ENCODE measurements at places on chromosomes 11 and 22. TPM values are rescaled to one million over a fixed set of nuclear protein-coding genes. Genes with fewer than 3 reads are reported as not detected.

DNA sequence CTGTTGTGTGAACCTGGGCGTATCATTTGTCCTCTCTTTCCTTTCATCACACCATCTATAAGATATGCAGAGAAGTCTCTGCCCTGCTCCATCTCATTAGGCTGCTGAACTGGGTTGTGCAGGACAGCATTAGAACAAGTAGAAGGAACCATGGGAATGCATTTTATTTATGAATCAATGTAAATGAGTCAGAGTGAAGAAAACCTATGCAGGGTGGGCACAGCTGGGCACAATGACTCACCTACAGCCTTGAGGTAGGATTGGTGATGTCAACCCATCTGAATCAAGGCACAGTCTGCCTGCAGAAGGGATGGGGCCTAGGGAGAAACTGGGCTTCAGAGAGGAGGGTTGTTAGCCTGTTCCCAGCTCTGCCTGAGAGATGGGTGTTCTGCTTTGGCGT lies 123.4 kb downstream of the CSNK2A3 start:
- DNase-seq: no peak

SLC1A2 gene
- total RNA-seq: not detected

DNA sequence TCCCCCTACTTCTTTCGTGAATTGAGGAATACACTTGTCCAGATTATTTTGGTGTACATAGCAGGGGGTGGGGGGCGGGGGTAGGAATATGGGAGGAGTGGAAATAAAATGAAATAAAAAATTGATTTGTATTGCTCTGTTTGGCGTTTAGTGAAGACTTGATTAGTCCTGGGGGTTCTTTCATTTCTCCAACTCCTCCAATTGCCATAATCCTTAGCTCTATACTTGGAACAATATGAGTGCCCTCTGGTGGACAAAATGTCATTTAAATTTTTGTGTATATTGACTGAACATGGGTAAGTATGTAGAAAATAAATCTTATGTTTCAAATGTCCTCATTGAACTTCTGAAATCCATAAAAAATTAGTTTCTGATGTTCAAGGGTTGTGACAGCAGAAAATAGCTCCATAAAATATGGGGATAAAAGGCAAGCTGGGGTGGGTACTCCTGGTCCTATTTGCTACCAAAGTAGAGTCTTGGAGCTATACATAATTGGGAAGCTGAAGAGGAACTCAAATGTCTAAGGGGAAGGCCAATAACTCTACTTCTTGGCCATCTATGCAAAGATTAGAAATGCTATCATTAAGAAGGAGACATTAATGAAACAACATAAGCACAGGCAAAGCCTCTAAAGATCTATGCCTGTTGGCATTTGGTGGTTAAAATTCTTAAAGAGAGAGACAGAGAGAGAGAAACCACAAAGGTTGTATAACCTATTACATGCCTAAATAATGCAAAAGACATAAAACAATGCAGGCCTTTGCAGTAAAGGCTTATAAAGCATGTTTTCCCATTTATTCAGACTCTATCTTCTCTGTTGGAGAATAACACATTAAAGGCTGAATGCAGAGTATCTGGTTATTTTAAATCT lies 421.6 kb downstream of the METTL15 start:
- DNase-seq: no peak

DNA sequence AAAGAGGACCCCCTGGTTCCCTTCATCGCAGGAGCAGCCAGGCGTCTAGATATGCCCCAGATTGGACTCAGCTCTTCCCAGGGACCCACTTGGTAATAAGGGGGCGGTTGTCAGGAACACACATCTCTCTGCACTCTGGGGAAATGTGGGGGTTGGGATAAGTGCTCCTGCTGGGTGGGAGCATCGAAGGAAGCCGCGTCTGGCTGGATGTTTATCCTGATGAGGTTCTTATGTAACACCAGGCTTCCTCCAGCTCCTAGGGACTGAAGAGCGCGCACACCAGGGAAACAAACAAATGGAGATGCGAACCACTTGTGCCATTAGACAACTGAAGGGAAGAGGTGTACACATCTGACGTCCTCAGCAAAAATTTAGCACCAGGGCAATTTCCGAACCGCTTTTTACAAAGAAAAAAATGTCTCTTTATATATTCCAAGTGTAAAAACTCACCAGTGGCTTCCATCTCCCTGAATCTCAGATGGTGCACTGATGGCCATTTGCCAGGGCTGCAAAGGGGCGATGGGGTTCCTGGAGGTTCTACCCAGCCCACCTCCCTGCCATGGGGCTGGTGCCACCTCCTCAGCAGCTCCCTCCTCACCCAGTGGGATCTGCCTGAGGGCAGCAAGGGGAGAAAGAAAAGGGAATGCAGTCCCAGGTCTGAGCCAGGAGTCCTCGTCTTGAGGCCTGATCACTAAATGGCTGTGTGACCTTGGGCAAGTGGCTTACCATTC lies 89.4 kb downstream of the PKNOX2 start:
- no peak for DNase-seq

- no peak for DNase-seq
Observed at GRCh38 chr11:122081073-122081472, 34.9 kb downstream of the BLID start.

HNRNPUL2 gene
- 52.8 TPM for total RNA-seq

PAX6 gene
- not detected for total RNA-seq

- DNase-seq: no peak
Observed at GRCh38 chr22:45709866-45710265, 38.2 kb downstream of the ATXN10 start.

GRCh38 chr11:16895306-16895705 lies 118.9 kb downstream of the PLEKHA7 start:
- no peak for DNase-seq

- DNase-seq: no peak
Observed at GRCh38 chr11:35324183-35324886, 95.0 kb downstream of the SLC1A2 start.

PANX2 gene
- total RNA-seq: not detected

DNA sequence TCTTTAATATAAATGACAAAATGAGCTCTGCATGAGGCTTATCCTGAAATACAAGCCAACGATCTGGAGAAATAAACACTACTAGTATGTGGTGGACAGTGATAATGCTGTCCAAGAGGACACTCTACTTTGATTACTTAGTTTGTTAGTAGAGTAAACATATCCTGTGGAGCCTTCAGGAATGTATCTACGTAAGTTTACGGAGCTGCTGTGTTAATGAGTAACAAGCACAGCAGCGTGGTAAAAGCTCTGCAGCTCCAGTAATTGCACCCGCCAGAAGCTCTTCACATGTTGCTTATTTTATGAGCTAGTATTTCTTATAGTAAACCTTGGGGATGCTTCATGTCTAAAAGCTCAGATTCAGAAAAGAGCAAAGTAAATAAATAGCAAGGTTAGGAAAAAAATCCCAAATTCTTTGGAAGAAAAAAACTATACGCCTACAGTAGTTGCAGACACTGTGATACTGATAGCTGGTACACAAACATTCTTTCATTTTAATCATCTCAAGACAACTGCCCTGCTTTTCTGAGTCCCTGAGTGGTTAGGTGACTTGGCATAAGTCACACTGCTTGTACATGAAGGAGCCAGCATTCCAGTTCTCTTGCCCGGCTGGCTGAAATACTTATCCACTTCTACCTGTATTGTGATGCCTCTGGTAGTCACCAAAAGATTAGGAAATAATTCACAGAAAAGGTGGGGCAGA lies 32.7 kb upstream of the CCDC34 start:
- DNase-seq: no peak

Data from CD4-positive, CD25-positive, alpha-beta regulatory T cell (primary cell).